ENCODE measurements at places on chromosomes 1 and 21.

GRCh38 chr1:173954179-173954578, 37.1 kb upstream of the SERPINC1 start:
- DNase-seq = no peak

GRCh38 chr21:44466996-44467858, 11.9 kb downstream of the LRRC3 start:
- DNase-seq = no peak

DNA sequence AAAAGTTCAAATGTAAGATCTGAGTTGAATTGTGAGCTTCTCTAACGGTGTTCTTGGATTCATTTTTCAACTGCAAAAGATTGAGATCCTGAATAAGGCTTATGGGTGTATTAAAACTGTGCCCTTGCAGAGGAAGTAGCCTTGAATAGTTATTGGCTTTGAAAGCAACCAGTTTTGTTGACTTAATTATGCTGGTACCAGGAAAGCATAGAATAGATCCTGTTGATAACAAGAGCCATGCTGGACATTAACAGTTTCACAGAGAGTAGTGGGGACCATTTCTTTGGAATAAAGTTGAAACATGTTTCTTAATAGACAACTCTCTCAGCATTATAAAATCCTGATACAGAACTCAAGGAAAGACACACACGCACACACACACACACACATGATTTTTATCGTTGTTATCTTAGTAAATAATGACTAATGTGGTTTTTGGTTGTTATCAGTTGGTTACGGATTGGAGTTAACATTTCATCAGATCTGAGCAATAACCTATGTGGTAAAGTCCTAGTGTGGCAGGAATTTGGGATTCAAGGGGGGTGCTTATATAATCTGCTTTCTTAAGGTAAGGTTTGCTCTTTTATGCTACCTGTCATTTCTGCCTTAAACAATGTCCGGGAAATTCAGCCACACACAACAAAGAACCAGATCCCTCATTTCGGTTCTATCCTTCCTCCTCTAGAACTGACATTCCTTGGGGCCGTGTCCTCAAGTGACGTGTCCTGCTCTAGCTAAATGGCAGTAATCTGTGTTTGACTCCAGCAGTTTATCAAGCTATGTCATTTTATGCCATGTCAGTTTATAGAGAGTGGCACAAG, 330.9 kb downstream of the CHRM3 start:
- DNase-seq = no peak

GRCh38 chr1:19240673-19241538, 10.4 kb downstream of the EMC1 start:
- DNase-seq = no peak

- DNase-seq = no peak
Observed at GRCh38 chr1:8670371-8670818, 147.0 kb downstream of the RERE start.

DNA sequence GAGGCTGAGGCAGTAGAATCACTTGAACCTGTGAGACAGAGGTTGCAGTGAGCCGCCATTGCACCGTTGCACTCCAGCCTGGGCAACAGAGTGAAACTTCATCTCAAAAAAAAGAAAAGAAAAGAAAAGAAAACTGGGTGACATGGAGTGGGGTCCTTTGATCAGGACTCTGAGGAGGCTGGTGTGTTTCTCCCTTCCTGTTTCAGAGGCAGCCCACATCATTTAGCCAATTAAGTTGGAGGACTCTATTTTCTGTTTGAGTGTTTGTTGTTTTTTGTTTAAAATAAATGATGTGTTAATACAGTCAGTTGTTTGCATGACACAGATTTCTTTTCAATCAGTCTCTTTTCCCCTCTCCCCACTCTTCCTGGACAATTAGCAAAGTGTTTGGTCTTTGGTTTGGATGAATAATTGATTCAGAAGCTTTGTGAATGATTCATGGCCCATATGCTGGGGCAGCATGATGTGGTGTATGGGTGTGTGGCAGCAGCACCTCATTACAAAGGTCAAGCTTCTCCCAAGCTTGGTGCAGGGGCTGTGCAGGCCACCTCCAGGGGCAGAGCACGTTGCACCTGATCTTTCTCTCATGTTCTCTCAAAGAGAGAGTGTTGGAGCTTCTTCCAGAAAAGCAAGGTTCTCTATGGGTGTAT, 48.8 kb downstream of the CACNA1E start:
- no peak for DNase-seq

DNA sequence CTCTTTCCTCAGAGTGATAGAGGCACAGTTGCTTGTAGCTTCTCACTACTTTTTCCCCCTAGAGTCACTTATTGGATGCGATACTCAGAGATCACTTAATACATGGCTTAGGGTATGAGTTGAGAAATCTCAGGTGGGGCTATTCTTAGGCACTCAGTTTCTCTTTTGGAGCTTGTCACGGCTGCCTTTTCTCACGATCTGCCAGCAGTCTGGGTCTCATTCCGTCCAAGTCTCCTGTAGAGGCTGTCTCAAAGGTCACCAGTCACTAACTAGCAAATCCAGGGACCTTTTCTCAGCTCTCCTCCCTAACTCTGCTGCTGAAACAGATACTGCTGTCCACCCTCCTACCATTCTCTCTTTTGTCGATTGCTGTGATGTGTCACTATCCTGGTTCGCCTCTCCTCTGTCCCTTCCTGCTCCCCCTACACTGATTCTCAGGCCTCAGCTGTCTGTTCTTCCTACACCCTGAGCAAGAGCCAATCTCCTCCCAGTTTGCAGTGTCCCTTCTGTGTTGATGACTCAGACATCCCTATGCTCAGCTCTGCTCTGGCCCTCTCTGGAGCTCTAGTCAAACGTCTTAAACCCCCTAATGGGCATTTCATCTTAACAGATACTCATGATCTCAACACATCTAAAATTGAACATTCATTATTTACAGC, 12.4 kb downstream of the ATP1A2 start:
- no peak for DNase-seq

DNA sequence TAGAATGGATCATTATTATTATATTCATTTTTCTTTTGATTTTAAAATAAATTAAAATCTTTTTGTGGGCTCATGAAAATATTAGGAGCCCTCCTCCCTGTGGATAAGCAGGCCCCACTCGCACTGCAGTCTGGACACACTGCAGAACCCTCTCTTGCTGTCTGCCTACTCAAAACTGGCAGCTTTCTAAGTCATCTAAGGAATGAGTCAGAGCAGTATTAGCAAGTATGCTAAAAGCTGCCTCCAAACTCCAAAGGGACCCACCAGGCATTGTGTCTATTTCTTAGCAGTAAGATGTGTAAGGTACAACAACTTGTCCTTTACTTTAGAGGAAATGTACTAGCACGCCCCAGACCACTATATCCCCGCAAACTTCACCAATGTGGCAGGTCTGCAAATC, 108.8 kb downstream of the SYF2 start:
- no peak for DNase-seq

- no peak for DNase-seq
Observed at GRCh38 chr1:92933459-92933858, 27.8 kb downstream of the DIPK1A start.

DNA sequence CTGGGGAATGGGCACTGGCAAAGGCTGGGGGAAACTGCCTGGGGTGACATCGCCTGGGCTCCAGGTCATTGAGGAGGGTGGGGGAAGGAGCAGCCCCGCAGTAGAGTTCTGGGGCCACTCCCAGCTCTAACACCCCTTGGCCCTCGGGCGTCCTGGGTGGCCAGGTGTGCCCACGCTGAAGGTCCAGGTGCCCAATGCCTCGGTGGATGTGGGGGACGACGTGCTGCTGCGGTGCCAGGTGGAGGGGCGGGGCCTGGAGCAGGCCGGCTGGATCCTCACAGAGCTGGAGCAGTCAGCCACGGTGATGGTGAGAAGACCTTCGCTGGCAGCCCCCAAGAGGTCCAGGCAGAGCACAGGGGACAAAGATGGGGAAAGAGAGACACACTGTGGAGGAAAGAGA, 7.7 kb downstream of the NTRK1 start:
- DNase-seq = peak; percentile 72

DNA sequence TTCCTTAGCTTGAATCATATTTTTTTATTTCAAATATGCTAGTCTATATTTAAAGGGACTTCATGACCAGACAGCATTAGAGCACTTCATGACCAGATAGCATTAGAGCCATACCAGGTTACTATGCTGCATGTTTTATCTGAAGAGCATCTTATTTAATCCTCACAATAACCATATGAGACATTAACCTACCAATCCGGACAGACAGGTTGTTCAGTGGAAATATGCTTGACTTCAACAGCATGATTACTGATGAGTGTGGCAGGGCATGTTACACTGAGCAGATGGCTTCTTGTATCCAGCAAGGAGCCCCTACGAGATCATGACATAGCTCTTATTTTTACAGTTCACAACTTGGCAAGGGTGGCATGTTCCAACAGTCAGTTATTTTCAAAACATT, 85.0 kb upstream of the KCTD3 start:
- no peak for DNase-seq

GRCh38 chr1:36269408-36269838, 36.7 kb upstream of the SH3D21 start:
- peak; percentile 29 for DNase-seq

DNA sequence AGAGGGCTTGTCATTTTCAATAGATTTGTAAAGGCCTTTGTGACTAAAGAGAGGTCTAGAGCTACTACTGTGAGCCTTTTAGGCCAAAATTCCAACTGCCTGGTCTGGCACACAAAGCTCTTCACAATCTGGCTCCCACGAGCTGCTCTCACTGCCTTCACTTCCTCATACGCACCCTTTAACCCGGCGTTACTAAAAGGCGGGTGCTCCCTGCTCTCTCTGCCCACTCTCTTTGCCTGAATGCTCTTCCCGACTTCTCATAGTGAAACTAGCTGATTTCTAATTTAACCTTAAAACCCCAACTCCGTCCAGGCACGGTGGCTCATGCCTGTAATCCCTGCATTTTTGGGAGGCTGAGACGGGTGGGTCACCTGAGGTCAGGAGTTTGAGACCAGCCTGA, 14.2 kb downstream of the BSDC1 start:
- DNase-seq = no peak

GRCh38 chr1:234528074-234528865, 49.3 kb upstream of the TARBP1 start:
- no peak for DNase-seq

DNA sequence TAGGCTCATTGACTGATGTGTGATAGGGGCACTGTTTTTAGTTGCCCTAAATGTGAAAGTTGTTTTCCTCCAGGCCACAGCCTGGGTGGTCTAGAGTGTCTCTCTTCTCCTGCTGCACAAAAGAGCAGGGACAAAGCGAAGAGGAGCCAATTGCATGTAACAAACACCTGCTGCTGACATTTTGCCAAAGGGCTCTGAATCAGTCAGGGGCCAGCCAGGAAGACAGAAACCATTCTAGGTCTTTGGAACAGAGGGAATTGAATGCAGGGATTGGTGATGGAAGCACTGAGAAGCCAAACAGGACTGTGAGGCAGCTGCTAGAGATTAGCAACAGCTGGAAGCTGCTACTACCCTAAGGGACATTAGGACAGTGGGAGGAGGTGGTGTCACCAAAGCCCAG, 185.3 kb upstream of the POU3F1 start:
- DNase-seq = no peak

DNA sequence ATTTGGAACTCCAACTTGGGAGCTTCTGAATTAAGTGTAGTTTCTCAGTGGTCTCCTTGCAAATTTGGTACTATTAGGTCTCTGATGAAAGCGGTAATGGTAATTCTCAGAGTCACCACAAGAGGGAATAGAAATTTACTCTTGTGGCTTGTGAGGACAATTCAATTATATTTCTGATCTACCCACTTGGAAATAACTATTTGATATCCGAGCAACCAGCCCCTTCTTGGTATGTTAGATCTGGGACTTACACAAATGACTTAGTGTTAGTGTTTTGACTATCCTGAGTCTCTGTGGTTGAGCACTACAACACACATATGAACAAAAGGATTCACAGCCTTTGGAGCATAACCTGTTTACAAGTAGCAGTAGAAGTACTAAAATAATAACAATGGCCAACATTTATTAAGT, 68.1 kb downstream of the RPS6KA1 start:
- no peak for DNase-seq

DNA sequence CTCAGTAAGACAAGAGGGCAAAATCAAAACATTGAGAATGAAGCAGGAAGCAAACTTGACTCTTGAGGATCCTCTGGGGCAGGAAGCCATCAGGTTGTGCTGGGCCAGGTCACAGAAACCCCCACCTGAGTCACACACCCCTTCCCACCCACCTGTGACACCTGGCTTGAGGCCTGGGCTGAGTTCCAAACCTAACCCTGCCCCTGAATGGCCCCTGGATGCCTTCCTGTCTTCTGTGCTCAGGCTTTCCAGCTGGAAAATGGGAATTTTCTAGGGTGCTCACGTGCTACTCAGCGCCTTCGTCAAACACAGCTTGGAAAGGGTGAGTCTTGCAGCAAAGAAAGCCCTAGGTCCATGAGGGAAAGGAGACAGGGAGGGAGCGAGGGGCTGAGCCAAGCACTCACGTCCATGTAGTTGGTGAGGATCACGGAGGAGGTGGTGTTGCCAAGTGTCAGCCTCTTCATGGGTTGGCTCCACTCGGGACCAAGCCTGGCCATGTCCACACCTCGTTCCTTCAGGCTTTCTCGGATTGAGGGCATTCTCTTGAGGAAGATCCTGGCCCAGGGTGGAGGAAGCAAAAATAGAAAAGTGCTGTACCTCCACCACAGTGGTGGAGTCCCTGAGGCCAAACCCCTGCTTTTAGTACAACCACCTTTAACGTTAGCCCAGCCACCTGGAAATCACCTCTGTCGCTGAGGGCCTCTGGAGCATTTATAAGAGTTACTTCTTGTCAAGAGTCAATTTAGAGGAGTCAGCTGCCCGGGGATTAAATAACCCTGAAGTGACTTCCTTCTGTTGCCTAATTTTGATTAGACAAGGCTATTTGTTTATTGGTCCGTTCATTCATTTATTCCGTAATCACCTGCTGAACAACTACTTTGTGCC, 4.3 kb downstream of the REN start:
- peak; percentile 72 for DNase-seq

- DNase-seq = no peak
Observed at GRCh38 chr1:155081472-155082300, 3.0 kb downstream of the EFNA3 start.

- DNase-seq = no peak
Observed at GRCh38 chr1:161238039-161238473, at the start of gene NR1I3. NR1I3 (minus strand) TSS chr1:161238203; CDS start chr1:161236565, 1,638 bp downstream.

GRCh38 chr1:61093525-61094137, 11.3 kb downstream of the NFIA start:
- DNase-seq = no peak

All from upper lobe of left lung (tissue), 6 donors.